ENCODE measurements at places on chromosomes 5 and 9. TPM values are rescaled to one million over a fixed set of nuclear protein-coding genes. Genes with fewer than 3 reads are reported as not detected.

Gene SNX24
- 37.8 TPM for total RNA-seq

Gene PTTG1
- 111 TPM for total RNA-seq

Gene DRD1
- total RNA-seq, result not detected

Gene GBGT1
- total RNA-seq, result 9.5 TPM

Gene MEGF10
- 0.78 TPM for total RNA-seq

Gene RMRP
- 21,117 TPM for total RNA-seq

Gene NMUR2
- total RNA-seq, result not detected

Gene TSLP
- 0.65 TPM for total RNA-seq

Gene WNT8A
- total RNA-seq, result not detected

Gene NR6A1
- 0.26 TPM for total RNA-seq

Gene HSPB3
- total RNA-seq, result 0.54 TPM

Data from articular chondrocyte of knee joint (primary cell).